ENCODE measurements at places on chromosomes 4 and X.

DNA sequence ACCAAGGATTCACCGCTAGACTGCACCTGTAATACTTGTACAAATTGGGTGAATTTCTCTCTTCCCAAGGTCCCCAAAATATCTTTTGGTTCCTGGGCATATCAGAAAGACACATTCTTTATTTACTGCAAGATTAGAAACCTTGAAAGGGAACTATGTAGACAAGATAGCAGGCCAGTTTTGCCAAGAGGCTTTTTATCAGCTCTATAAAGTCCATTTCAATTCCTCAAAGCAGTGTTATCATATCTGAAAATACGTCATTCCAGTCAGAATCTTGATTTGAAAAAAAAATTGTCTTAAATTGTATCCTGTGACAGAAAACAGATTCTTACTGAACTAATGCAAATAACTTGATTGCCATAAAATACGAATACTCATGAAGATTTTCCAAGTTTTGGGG, 37.0 kb upstream of the NSG1 start:
- H3K4me3 ChIP-seq: no peak overlapping the region
- H3K27ac ChIP-seq: no peak overlapping the region
- H3K27me3 ChIP-seq: no peaks in the 10 kb centered on the region
- no peaks in the 10 kb centered on the region for H3K4me1 ChIP-seq
- DNase-seq: no peak

DNA sequence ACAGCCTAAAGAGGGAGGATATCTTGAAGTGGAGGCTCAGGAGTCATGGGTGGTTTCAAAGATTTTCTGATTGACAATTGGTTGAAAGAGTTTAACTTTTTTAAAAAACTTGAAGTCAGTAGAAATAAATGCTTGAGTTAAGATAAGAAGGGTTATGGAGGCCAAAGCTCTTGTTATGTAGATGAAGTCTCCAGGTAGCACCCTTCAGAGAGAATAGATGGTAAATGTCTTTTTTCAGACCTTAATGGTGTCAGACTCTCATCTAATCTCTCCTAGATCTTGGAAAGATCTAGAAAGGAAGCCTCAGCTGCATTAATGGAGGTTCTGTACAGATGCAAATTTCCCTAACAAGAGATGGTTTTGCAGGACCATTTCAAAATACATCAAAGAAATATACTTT, 6.8 kb upstream of the CHIC1 start:
- no peaks in the 10 kb centered on the region for H3K27me3 ChIP-seq
- H3K4me3 ChIP-seq: no peak overlapping the region
- no peak overlapping the region for H3K27ac ChIP-seq
- no peaks in the 10 kb centered on the region for H3K4me1 ChIP-seq
- H3K36me3 ChIP-seq: no peaks in the 10 kb centered on the region

GRCh38 chr4:5371415-5372190, 320.3 kb downstream of the STK32B start:
- H3K4me3 ChIP-seq: no peak overlapping the region
- H3K36me3 ChIP-seq: no peaks in the 10 kb centered on the region
- H3K27me3 ChIP-seq: no peaks in the 10 kb centered on the region
- no peak overlapping the region for H3K27ac ChIP-seq

- DNase-seq: no peak
- H3K4me1 ChIP-seq: no peaks in the 10 kb centered on the region
- H3K27ac ChIP-seq: no peak overlapping the region
- no peaks in the 10 kb centered on the region for H3K36me3 ChIP-seq
- H3K4me3 ChIP-seq: no peak overlapping the region
Measured at GRCh38 chr4:100366213-100366612, 151.6 kb downstream of the EMCN start.

DNA sequence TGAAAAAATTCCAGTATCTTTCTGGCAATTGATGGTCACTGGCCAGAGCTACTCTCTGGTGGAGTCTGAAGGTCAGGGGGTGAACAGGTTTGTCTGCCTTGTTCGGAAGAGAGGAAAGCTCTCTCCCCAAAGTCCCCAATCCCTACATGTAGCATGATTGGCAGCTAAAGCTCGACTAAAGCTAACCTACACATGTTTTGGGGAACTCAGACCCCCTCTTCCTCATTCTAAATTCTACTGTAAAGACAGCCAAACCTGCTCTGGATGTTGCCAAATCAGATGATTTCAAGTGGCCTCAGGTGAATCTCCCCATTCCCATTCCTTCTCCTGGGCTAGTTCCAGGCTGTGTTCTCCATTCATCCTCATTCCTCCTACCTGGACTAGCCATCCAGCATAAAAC, 84.1 kb downstream of the MSN start:
- H3K27me3 ChIP-seq: no peaks in the 10 kb centered on the region
- no peak overlapping the region for H3K27ac ChIP-seq
- DNase-seq: no peak
- no peak overlapping the region for H3K4me3 ChIP-seq
- H3K36me3 ChIP-seq: no peaks in the 10 kb centered on the region
- H3K4me1 ChIP-seq: no peaks in the 10 kb centered on the region

DNA sequence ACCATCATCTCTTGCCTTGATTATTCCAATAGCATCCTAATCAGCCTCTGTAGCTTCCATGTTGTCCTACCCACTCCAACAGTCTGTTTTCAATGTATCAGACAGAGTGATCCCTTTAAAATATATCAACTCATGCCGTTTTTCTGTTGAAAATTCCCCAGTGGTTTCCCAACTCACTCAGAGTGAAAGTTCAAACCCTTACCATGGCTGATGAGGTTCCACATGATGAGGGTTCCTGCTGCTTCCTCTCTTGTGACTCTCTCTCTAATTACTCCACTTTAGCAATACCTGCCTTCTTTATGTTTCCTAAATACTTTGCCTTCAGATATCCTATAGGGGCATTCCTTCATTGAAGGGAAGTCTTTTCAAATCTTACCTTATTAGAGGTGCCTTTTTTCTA, 334.7 kb downstream of the PPP1R2C start:
- no peak for DNase-seq
- H3K4me1 ChIP-seq: no peaks in the 10 kb centered on the region
- no peak overlapping the region for H3K27ac ChIP-seq
- no peak overlapping the region for H3K4me3 ChIP-seq
- no peaks in the 10 kb centered on the region for H3K36me3 ChIP-seq

DNA sequence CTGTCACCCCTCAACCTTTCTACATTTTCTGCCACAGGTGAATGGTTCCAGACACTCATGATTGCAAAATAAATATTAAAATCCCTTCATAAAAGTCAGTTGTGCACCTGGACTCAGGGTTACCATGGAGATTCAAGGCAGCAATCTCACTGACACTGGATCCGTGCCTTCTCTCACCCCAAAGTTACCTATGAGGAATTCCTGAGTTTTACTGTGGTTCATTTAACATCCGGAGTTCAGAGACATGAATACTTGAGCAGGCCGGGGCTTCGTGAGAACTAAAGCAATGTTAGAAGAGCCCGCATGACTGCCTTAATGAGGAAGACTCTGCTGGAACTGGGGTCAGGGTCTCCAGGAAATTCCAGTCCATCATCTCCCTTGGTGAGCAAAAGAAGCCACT, 12.5 kb upstream of the CLNK start:
- H3K36me3 ChIP-seq: no peaks in the 10 kb centered on the region
- no peak for DNase-seq
- no peak overlapping the region for H3K27ac ChIP-seq
- H3K4me3 ChIP-seq: no peak overlapping the region
- H3K27me3 ChIP-seq: no peaks in the 10 kb centered on the region
- H3K4me1 ChIP-seq: no peaks in the 10 kb centered on the region

- no peak overlapping the region for H3K27ac ChIP-seq
- peak; percentile 76 for DNase-seq
- peaks cover 4% of the 10 kb centered on the region for H3K4me1 ChIP-seq
- no peaks in the 10 kb centered on the region for H3K27me3 ChIP-seq
- H3K4me3 ChIP-seq: no peak overlapping the region
- H3K36me3 ChIP-seq: no peaks in the 10 kb centered on the region
Measured at GRCh38 chr4:6938647-6939271, 29.1 kb downstream of the TBC1D14 start.
